ENCODE measurements at places on chromosomes 13 and 19.

DNA sequence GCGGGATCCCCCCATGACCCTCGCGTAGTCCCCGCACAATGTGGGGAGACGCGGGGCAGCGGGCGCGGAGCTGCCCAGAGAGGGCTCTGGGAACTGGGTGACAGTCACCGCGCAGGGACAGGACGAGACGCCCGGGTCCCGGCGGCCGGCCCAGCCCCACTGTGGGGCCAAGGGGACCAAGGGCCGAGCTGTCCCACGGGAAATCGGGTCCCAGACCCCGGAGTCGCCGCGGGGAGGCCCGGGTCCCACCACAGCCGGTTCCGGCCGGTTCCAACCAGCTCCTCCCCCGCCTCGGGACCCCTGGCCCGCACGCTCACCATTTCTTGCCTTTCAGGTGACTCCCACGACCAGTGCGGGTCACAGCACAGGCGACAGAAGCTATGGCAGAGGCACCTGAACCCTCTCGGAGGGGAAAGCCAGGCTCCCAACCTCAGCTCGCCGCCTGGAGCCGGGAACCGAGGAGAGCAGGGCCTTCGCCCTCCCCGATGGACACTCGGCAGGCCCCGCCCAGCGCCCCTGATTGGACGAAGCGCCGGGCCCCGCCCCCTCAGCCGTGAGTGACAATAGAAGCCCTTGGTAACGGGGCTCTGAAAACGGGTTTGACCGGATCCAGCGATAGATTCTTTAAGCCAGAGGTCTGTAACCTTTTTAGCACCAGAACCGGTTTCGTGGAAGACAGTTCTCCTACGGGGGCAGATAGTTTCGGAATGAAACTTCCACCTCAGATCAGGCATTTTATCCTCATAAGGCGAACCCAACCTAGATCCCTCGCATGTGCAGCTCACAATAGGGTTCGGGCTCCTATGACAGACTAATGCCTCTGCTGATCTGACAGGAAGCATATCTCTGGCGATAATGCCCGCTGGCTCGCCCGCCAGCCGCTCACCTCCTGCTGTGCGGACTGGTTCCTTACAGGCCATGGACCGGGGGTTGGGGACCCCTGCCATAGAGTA, at the start of gene ZNF433:
Gene ZNF433, minus strand, starts transcription at position 460 of the 953 bp plus-strand sequence. Its CDS starts 140 bp downstream, at position 320.
- DNase-seq = peak; percentile 86

DNA sequence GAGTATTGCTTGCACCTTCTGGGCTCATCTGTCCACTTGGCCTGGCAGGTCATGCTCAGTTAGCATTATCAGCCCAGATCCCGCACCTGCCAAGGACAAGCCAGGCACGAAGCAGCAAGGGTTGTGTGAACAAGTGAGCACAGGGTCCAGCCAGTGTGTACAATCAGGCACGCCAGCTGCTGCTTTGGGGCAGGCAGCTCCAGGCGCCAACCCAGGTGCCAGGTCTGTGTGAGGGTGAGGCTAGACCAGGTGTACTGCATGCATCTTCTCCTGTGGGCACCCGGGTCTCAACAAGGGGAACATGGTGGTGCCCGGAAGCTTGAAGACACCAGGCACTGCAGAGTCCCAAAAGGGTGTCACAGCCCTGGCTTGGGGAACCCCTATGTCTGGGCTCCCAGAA, 1446.8 kb downstream of the PCDH9 start:
- DNase-seq = no peak

DNA sequence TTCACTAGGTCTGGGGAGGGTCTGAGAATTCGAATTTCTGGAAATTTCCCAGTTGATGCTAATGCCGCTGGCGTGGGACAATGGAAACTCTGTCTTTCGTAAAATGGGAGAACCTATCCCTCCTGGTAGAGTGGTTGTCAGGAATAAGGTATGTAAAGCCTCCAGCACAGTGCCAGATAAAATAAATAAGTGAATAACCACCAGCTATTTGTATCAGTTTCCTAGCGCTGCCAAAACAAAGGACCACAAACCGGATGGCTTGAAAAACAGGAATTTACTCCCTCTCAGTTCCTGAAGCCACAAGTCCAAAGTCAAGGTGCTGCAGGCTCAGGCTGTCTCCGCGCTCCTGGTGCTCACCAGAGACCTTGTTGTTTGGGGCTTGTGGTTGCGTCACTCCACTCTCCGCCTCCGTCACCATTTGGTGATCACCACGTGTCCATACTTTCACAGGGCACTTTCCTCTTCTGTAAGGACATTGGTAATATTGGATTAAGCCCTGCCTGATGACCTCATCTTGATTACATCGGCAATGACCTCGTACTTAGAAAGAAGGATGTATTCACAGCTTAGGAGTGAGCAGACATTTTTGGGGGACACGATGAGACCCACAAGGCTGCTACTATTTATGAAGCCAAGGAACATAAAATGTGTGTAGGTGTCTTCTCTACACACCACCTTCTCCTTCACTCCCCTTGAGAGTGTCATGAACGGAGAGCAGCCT, 428.5 kb downstream of the IRS2 start:
- DNase-seq = no peak

- DNase-seq = no peak
Measured at GRCh38 chr13:109212650-109213049, 573.7 kb downstream of the IRS2 start.

GRCh38 chr19:11964496-11964857, 363 bp upstream of the ZNF763 start:
- no peak for DNase-seq

GRCh38 chr13:111048387-111048786, 66.7 kb upstream of the ARHGEF7 start:
- DNase-seq = no peak

- no peak for DNase-seq
Measured at GRCh38 chr13:101690871-101691270, 238.4 kb downstream of the ITGBL1 start.

DNA sequence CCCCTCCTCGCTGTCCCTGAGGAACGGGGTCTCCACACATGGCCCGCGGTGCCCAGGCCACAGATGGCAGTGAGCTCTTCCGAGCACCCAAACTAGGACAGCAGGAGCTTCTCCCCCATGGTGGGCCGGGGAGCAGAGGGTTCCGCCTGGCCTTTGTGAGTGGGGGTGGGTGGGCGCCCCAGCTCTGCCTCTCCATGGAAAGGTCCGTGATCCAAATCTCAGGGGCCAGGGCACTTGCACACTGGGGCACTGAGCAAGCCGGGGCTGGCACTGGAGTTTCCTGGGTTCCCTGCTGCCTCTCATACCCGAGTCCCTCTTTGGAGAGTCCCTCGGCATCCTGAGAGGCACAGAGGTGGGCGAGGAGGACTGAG, 2.2 kb upstream of the DIRAS1 start:
- DNase-seq = no peak

- DNase-seq = no peak
Measured at GRCh38 chr13:111219280-111219679, 101.2 kb upstream of the TEX29 start.

DNA sequence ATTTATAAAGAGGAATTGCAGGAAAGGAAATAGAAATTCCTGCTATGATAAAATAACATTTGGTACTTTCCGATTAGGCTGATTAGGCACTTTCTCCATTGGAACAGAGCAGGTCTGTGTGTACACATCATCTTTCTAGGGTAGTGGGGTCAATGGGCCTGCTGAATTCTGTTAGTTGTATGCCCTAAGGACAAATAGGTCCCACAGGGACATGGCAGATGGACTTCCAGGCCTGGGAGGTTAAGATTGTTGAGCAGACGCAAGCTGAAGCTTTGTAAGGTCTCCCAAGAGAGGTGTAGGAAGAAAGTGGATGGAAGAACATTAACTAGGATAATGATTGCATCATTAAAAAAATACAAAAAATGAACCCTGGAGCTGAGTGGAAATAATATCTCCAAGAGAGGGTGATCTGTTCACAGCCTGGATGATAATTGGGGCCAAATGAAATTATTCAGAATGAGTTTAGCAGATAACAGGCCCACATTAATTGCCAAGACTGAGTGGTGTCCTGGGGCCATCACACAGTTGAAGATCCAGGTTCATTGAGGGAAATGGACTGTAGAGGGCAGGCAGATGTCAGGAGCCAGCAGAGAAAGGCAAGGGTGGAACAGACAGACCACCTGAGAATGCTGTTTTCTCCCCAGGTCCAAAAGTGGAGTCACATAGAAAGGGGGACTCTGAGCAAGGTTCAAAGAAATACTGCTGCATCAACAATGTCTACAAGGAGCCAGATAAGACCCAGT, 215.1 kb downstream of the DNAJC15 start:
- DNase-seq = no peak

DNA sequence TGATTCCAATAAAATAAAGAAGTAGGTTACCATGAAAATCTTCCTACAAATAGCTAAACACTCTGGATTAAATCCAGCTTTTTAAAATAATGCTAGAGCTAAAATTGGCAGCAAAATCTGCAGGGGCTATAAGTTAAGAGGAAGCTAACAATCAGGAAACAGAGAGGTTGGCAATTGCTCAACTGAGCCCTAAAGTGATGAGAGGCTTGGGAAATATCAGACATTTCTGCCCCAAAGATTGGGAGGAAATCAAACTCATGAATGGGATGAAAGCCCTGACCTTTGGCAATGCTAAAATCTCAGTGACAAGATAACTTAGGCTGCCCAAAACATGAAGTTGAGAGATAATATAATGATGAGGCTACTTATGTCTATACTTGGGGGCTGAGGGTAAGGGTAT, 1437.9 kb downstream of the EFNB2 start:
- DNase-seq = no peak

DNA sequence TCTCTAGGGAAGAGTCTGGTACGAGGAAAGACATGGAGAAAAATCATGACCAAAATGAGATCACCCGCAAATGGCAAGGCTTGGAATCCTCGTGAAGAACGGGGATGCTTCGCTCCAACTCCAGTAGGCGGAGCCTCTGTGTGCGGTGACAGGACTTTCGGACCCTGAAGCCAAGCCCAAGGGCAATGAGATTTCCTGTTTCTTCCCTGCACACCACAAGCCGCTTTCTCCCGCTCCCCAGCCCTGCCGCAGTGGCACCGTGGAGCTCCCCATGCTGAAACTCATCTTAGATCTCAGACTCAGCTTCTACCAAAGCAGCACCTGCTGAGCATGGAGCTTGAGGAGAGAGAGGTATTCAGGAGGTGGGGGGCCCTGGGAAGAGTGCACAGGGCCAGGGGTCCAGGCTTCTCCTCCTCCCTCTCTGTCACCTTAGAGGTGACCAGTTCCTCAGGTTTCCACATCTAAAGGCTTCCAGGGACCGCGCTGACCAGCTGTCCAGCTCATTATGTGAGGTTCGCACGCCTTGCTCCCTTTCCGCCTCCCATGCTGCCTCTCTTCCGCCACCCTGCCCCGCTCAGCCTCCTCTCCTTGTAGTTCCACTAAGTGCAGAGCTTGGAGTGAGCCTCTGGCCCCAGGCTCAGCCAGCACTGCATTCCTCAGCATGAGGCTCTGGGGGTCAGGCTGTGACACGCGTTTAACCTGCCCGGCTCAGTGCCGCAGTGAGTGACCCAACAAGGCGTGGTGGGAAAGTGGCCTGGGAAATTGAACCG, 153.8 kb upstream of the SOX1 start:
- DNase-seq = no peak

DNA sequence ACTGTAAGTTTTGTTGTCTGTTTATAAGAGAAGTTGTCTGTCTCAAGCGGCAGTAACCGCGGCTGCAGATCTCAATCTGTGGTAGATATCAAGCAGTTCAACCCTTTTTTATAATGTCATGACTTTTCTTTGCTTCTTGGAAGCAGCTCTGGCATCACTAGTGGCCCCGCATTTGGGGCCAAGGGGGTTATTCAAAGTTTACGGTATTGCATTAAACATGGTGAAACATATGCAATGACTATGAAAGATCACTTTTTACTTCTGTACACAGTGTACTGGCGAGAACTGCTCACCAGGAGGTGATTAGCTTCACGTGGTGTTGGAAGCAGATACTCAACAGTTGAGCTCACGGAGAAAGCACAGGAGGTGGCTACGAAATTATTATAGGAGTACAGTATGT, 4.6 kb upstream of the FFAR3 start:
- DNase-seq = no peak

DNA sequence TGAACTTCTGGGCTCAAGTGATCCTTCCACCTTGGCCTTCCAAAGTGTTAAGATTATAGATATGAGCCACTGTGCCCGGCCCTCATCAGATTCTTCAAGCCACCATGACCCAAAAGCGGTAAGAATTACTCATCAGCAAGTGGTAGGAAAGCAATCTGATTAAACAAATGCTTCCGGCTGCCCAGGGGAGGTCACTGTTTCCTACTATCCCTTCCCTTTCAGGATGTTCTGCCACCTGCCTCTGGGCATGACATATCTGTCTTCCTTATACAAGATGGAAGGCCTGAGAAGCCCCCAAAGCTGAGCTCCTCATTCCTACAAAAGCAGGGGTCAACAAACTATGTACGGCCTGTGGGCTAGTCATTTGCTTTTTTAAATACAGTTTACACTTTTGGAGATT, 7.0 kb downstream of the ABHD8 start:
- DNase-seq = no peak

- no peak for DNase-seq
Measured at GRCh38 chr19:56356944-56357343, 36.4 kb downstream of the ZNF582 start.

DNA sequence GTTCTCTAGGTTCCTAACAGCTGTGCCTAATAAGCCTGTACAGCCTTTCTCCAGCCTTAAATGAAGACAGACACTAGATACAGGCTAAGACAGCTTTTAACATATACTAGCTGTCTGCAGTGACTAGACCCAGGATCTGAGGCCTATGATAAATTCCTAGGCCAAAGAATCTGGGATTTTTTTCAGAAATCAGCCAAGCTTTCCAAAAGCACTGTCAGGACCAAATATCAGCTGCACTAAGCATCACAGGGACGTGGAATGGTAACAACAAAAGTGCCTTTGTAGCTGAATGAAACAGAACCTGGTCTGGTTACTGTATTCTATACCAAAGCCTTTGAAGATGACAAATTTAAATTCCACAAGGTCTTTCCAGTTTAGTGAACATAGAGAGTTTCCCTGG, 77.9 kb upstream of the DOCK9 start:
- DNase-seq = no peak

GRCh38 chr19:10289836-10290356, at the start of gene ICAM5:
TSS of gene ICAM5 (plus strand) at chr19:10289952. CDS start at chr19:10290044, 92 bp downstream.
- peak; percentile 54 for DNase-seq

DNA sequence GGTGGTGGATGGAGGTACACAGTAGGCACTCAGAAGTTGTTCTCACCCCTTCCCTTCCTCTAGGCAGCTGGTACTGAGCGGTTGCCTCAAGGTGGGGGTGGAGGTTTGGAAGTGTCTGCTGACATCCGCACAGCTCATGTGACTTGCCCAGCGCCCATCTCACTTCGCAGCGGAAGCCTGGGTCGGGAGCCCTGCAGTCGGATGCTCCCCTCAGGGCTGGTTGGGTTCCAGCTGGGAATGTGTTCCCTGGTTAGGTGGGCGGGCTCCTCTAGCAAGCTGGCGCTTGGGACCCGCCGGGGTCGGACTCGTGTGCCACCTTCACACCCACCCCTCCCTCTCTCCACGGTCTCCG, 10.2 kb downstream of the PPP1R37 start:
- DNase-seq = peak; percentile 37

GRCh38 chr13:94656766-94657165, 55.1 kb downstream of the GPR180 start:
- no peak for DNase-seq

- DNase-seq = no peak
Measured at GRCh38 chr19:17005000-17005399, 21.6 kb downstream of the CPAMD8 start.

- DNase-seq = no peak
Measured at GRCh38 chr13:61086087-61086486, 329.6 kb downstream of the PCDH20 start.

GRCh38 chr13:113403255-113404104, 39.5 kb upstream of the GRTP1 start:
- DNase-seq = no peak

All from occipital lobe (tissue), 3 donors.